Activated T-helper 9 cell treated with anti-CD3 and anti-CD28 coated beads, Interleukin-2, amount 50 U/mL, for 16 hours (primary cell): ENCODE measurements at places on chromosomes 12 and 14.

DNA sequence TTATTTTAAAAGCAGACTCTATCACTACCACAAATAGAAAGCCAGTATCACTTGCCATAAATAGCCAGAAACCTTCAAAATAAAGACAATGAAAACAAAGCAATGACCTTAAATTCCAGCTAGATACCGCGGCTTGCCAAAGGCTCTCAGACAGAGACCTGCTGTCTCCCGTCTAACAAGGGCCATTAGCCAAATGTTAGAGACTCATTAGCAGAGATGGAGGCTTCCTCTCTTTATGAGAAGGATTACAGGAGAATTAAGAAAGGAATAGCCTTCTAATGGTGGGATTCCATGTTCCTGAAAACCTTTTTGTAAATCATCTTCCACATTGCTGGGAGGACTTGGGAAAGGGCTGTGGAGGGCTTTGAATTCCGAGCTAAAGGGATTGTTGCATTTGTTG lies 206.7 kb downstream of the AACS start:
- DNase-seq = no peak

GRCh38 chr12:81079280-81080076 lies 1.6 kb downstream of the ACSS3 start:
- no peak for DNase-seq

GRCh38 chr12:78863482-78864402 lies 832 bp upstream of the SYT1 start:
- no peak for DNase-seq

DNA sequence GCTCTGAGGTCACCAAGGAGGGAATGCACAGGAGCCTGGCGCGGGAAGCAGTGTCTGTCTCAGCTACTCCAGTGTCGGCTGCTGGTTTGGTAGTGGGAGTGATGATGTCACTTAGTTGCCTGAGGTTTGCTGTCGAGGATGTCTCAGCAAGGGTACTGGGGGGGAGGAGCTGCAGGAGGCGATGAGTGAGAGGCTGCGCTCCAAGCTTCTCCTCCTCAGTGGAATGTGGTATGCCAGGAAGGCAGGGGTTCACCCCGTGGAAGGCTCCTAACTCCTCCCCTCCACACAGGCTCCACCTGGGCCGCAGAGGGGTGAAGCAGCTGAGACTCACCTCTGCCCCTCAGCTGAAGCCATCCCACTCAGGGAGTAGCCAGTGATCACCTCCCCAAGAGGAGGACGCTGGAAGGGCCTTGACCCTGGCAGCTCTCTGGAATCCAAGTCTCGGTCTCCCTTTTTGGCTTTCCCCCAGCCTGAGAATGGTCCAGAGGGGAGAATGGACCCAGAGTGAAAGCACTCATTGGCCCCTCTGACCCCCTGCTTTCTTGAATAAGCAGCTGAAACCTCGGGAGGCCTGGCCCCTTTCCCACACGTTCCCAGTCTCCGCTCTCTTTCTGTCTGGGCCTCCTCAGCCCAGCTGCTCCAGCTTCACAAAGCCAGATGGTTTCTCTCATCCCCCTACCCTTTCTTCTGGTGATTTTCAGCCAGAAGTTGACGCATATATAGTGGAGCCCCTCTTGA lies 178.9 kb upstream of the FKBP4 start:
- DNase-seq = no peak

GRCh38 chr12:24705741-24706358 lies 243.1 kb downstream of the BCAT1 start:
- DNase-seq = no peak

DNA sequence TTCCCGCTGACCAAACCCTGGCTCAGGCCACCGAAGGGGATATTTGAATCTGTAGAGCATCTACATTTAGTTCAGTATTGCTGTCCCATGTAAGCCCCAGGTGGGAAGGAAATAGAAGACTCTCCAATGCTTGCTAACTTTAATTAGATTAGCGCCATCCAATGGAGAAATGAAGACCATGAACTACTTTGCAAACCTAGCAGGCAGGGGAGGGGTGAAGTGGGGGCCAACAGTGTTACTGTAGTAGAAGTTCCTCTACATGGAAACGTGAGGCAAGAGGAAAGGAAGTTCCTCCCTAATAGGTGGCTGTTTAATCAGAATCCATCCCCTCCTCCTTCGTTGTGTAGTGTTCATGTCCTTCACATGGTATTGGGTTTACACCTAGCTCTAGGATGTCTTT lies 9.3 kb upstream of the DENND5B start:
- no peak for DNase-seq

DNA sequence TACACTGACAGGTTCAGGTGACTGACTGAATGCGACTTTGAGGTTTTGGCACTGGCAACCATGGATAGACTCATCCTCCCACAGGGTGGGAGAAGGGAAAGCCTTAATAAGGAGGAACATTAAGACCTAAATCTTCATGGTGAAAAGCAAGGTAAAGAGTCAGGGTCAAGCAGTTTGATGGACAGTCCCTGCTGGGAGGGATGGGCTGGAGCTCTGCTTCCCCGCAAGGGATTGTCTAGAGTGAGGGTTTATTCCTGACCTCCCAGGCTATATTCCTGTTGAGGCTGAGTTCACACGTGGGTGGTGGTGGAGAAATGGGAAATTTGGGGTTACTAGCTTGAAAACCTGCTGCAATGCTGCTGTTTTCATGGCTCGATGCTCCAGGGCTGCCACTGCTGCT lies 9.4 kb upstream of the STAC3 start:
- DNase-seq = no peak
